ENCODE measurements at places on chromosomes 11 and 22.

GRCh38 chr11:79287952-79288351 lies 152.9 kb downstream of the TENM4 start:
- DNase-seq = no peak

GRCh38 chr11:128717516-128717915 lies 23.6 kb downstream of the FLI1 start:
- DNase-seq = no peak

GRCh38 chr11:70200212-70200844 lies 2.8 kb upstream of the FADD start:
- no peak for DNase-seq

- DNase-seq = no peak
Observed at GRCh38 chr22:40757071-40757470, 62.1 kb downstream of the SLC25A17 start.

- DNase-seq = no peak
Observed at GRCh38 chr11:102794382-102794781, 3.6 kb downstream of the MMP1 start.

- no peak for DNase-seq
Observed at GRCh38 chr11:99865951-99866350, 821.1 kb upstream of the ARHGAP42 start.

DNA sequence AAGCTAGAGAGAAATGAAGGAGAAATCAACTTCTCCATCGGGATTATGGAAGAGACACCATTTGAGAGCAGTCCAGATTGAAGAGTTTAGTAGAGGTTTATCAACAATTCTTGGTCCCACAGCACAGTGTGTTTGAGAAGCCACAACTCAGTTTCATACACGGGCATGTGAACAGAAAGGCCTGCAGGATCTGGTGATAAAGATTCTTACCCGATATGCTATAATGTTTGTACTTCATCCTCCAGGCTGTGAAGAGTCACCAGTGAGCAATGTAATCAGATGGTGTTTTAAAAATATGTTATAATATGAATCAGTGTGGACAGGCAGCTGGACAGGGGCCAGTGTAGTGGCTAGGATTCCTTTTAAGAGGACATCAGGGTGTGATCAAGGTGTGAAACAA lies 29.7 kb upstream of the VWA5A start:
- no peak for DNase-seq

GRCh38 chr11:123111465-123111864 lies 49.5 kb upstream of the HSPA8 start:
- DNase-seq = no peak

DNA sequence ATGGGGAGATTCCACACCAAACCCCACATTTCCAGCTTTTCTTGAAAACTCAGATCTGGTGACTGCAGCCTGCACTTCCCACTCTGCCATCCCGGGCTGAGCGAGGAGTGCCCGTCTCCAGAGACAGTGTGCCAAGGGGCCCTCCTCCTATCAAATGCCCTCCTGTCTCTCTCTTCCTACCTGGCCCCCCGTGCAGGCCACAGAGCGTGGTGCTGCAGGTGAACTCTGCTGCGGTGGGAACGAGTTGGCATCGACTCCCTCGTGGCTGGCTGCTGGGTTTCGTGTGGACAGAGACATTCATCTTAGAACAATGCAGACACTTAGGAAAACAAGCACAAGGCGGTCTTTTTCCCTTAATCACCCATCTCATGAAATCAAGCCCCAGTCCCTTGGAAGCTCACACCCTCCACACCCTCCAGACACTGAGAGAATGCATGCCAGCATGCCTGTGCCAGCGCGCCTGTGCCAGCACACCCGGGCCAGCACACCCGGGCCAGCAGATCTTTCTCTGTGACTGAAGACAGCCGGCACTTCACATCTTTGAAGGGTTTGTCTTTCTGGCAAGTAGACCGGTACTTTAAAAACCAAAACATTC lies 65.0 kb downstream of the PARVB start:
- DNase-seq = peak; percentile 60

DNA sequence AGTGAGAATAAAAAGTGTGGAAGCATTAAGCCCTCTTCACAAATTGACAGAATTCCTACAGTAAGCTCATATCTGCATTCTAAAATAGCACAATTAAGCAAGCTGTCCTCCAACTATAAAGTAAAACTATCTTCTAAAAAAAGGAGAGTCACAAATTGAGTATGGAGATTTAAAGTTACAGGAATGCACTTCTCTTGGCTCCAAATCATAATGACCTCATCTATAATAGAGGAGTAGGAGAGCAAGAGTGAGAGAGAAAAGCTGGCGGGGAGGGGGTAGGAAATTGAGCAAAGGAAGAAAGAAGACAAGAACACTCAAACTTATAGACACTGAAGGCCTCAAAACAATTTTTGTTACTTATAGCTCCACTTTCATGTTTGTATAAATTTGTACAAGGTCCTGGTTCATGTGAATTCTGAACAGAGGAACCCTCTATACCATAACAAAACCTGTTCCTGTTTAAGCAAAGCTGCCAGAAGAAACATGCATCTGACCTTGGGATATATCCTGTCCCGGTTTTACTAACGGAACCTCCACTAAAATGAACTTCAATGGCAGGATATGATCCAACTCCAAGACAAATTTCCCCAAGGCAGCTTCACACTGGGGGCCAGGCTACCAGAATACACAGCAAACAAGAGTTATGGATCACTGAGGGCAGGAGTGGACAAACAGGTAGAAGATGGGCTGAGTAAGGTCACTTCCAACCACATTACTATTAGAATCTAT lies 37.2 kb downstream of the SLC35F2 start:
- DNase-seq = no peak

DNA sequence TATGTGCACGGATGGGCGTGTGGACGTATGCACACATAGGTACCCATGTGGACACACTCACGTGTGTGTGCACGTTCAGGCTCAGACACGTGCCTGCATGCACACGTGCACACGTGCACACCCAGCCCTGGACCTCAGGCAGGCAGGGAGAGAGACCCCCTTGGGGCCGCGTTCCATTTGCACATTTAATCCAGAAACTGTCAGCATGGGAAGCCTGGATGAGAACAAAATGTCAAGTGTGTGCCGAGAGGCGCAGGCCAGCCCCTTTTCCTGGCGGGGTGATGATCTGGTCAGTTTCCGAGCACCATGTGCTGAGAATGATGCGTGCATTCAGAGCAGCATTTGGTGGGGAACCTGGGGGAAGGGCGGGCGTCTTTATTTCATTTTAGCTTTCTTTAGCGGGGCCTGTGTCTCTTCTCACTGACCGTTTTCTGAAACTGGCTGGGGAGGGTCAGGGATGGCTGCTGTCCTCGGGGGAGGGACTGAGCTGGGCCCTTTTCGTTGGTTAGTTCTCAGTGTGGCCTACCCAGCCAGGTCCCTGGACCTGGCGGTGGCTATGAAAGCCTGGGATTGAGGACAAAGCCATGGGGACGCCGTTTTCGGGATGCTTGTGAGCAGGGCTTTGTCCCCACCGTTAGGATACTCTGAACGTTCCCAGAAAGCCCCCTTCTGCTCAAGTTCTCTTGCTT lies 96.3 kb downstream of the KCNQ1 start:
- peak; percentile 5 for DNase-seq

DNA sequence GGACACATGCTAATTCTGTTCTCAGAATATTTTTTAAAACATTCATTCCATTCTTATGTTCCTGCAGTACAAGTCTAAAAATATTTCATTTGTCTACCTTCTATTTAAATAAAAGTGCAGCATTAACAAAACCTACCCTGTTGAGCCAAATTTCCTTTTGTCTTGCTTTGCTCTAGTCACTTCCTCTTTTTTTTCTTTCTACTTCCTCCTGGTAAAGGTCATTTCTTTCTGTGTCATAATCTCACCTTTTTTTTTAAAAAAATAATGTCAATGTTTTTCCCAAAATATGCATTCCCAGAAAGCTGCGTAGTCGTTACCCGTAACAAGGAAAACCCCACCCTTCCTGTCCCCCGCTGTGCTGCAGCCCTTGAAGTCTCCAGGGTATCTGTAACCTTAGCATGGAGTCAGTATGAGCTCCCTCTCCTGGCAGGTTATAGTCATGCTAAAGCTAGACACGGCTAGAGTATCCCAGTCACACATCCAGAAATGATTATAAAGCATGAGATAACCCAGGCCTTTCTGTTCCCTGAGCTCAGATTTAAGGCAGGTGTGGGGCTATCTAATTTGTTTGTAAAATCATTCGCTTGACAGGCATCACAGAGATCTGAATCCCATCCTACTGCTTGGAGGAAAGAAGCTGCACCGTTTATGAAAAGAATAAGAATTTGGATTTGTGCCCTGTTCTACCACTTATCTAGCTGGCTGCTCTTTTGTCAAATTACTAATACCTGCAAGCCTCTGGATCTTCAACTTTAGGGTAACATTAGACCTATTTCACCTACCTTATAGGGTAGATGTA lies 51.1 kb upstream of the EED start:
- DNase-seq = peak; percentile 64

GRCh38 chr22:37057226-37057625 lies 5.7 kb downstream of the KCTD17 start:
- DNase-seq = no peak

DNA sequence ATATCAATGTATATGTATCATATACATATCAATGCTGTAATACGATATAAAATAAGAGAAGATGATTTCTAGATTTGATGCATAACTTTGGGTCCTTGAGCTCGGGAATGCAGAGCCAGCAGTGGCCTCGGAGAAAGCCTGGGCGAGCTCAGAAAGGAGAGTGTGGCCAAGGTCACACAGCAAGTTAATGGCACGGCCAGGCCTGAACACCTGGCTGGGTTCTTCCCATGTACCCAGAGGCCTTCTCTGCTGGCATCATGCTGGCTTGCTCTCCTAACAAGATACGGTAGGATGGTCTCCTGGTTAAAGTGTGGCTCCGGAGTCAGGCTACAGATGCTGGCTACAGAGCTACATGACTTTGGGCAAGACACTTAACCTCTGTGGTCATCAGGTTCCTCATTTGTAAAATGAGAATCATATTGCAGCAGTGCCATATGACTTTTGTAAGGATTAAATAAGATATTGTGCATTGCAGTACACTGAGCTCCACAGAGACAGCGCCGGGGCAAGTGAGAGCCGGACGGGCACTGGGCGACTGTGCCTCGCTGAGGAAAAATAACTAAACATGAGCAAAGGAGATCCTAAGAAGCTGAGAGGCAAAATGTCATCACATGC lies 29.9 kb downstream of the TPST2 start:
- DNase-seq = no peak

GRCh38 chr11:9716275-9717039 lies 52.6 kb downstream of the SWAP70 start:
- DNase-seq = peak; percentile 29

- no peak for DNase-seq
Observed at GRCh38 chr22:33741025-33741424, 179.3 kb downstream of the LARGE1 start.
